ENCODE measurements at places on chromosomes 16 and 17. TPM values are rescaled to one million over a fixed set of nuclear protein-coding genes. Genes with fewer than 3 reads are reported as not detected.

KRT20 gene
- total RNA-seq = not detected

DNA sequence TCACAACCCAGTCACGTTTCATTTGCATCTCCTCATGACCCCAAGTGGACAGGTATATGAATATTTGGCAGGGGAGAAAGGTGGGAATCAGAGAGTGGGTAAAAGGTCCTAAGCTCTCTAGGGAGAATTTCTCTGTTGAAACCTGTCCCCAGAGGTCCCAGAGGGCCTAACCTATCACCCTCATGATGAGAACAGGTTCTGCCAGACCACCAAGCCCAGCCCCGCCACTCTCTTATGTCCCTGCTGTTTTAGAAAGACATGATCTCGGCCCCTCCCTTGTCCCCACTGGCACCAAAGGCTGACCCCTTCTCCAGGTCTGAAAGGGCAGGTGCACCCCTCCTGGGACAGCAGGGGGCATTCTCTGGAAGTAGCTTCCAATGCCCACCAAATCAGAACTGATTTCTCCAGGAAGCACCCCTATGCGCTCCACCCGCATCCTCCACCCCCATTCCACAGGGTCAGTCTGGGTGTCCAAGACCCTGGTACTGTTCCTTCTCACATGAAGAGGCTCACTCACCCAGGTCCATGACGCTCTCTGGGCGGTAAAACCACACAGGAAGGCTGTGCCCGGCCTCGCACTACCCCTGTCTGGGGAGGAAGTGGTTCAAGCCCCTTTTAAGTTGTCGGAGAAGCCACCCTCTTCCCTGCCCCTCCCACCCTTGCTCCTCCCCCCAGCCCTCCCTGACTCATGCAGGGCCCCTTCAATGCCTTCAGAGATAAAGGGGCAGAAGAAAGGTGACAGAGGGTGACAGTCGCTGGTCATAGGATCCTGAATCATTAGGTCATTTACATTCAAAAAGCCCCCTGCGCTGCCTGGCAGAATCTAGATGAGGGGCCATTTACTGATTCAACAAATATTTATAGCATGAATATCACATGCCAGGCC lies at the start of gene CCR7:
Gene CCR7, minus strand, starts transcription at position 590 of the 886 bp plus-strand sequence. Its CDS starts 63 bp downstream, at position 527.
- no peak for DNase-seq

- no peak for DNase-seq
Measured at GRCh38 chr16:60741810-60742209, 1294.4 kb downstream of the CDH8 start.

DNA sequence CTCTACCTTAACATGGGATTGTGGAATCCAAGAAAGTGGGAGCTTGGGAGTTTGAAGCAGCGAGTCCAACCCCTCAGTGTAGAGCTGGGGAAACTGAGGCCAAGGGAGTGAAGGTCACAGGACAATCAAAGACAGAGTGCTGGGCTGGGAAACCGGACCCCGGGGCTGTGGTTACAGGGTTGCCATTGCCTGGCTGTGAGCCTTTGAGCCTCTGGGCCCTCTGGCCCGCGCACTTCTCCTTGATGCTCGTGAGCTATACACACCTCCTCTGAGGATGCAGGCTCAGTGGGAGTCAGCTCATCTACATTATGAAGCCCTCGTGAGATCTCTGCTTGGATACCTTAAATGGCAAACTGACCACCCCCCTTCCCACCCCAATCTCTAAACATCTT lies 2.1 kb downstream of the ABCC3 start:
- DNase-seq = no peak

DNA sequence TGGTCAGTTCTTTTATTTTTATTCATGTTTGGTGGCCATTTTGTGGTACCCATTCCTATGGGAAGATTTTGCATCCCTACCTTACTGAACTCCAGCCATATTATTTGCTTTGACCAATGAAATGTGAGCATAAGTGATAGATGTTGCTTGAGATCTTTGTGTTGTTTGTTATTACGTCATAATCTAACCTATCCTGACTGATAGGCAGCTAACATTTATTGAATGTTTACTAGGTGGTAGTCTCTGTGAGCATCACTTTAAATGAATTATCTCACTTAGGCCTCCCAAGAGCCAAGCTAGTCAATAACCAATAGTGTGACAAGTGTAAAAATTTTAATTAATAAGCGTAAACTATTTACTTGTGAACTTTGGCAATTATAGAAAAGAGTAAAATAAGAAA lies 37.6 kb downstream of the VMP1 start:
- DNase-seq = no peak

AOC3 gene
- 0.31 TPM for total RNA-seq

DNA sequence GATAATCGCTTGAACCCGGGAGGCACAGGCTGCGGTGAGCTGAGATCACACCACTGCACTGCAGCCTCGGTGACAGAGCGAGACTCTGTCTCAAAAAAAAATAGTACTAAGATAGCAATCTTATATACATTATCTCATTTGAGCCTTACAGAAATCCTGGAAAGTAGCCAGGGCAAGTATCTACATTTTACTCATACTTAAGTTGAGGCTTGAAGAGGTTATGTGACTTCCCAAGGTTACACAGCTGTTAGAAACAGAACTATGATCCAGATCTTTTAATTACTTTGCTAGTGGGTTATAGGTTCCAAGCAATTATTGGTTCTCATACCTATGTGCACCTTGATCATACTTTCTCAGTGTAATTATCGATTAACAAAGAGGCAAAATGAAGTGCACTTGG lies 15.4 kb downstream of the C17orf78 start:
- no peak for DNase-seq

KRTAP1-5 gene
- not detected for total RNA-seq

DNA sequence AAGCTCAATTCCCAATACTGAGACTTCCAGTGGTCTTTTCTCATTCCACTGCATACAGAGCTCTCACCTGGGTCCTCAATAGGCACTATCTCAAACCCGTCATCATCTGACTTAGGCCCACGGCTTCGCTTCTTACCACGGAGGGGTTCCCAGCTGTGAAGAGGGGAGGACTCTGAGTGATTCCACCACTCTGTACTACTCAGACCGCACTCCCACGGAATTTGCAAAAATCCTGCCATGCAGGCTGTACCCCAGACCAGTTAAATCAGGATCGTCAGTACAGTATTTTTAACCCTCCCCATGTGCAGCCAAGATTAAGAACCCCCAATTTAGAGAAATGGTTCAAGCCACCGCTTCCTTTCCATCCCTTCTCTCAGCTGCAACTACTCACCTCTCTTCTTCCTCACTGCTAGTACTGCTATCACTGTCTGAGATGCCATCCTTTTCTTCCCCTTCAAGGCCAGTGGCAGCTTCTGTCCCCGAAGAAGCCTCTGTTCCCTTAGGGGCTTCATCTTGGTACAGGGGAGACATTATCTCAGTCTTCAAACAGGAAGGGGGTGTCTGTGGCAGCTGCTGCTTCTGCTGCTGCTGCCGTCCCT lies 6.2 kb upstream of the PSMC5 start:
- DNase-seq = no peak

DNA sequence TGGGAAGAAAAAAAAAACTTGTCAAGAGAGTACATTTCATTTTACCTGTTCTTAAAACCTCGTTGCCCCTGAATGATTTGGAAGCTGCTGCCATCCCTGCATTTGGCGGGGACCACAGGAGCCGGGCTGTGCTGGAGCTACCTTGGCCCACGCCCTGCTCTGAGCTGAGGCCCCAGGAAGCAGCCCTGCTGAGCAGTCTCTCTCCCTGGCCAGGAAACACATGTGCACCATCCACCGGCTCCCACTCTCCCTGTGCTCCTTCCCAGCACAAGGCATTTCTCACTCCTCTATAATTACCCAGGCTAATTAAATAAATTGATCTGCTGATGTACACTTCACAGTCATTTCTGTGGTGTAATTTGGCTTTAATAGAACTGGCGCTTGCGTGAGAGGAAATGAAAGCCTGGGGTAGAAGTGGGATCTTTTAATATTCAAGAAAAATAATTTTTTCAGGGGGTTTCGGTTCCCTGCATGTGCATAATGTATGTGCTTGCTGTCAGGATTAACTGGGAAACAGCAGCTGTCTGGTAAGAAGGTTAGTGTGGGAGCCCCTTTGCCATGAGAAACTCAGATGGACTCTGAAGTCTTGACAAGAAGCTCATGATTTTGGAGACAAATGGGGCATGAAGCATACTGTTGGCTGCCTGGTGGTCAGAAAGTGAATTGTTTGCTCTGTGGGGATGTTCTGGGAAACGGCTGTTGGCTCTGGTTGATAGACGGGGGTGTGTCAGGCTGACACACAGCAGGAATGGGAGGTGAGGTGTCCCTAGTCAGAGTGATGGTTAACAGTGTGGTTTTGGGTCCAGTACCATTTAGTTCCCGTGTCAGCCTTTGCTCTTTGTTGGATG lies 252.3 kb upstream of the EEF2KMT start:
- no peak for DNase-seq

GRCh38 chr17:77089124-77089490 lies 51.7 kb upstream of the SEC14L1 start:
- DNase-seq = no peak

TPSAB1 gene
- not detected for total RNA-seq

DNA sequence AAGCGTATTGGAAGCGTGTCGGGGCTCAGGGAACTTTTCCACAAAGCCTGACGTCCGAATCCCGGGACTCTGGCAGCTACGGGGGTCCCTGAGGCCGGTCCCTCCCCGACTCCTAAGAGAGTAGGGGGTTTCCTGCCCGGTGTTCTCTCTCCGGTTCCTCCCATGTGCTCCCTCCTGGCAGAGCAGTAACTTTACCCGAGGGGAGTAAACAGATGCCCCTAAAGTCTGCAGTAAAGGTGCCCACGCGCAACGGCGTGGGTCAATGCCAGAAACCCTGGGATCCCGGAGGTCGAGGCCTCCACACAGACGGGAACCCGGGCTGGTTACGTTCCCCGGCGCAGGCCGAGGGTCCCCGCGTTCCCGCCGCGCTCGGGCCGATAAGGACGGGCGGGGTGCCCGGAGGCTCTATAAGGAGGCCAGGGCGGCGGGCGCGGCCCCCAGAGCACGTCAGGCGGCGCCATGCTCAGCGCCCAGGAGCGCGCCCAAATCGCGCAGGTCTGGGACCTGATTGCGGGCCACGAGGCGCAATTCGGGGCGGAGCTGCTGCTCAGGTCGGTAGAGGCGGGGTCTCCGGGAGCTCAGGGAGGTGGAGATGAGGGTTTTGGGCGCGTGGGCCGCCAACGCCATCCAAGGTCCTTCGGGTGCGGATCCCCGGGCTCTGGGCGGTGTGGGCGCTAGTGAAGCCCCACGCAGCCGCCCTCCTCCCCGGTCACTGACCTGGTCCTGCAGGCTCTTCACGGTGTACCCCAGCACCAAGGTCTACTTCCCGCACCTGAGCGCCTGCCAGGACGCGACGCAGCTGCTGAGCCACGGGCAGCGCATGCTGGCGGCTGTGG lies at the start of gene HBM:
Gene HBM, plus strand, starts transcription at position 440 of the 836 bp plus-strand sequence. Its CDS starts 20 bp downstream, at position 460.
- no peak for DNase-seq

DNA sequence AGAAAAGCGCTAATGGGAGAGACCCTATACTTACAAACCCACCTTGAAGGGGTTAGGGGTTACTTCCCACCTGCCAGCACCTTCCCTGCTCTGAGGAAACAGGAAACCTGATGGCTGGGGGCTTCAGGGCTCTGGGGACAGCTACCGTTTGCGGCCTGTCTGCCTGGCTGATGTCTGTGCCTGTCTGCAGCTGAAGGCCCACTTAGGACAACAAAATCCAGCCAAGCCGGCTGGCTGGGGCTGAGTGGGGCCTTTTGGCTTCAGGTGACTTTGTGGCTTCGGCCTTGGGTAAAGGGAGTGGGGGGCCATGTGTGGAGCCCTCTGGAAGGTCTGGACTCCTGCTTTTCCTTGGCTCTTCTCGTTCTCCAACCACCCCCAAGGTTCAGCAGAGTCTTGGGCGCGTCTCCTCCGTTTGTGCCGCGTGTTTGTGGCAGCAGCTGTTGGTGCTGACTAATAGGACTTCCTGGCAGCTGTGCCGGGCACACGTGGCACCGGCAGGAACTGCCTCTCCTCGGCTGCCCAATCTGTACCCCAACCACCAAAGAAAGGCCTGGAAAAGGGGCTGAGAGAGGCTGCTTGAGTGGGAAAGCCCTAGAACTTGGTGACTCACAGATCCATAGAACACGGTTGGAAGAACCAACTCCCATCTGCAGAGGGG lies 186.7 kb downstream of the MSI2 start:
- DNase-seq = peak; percentile 70

DNA sequence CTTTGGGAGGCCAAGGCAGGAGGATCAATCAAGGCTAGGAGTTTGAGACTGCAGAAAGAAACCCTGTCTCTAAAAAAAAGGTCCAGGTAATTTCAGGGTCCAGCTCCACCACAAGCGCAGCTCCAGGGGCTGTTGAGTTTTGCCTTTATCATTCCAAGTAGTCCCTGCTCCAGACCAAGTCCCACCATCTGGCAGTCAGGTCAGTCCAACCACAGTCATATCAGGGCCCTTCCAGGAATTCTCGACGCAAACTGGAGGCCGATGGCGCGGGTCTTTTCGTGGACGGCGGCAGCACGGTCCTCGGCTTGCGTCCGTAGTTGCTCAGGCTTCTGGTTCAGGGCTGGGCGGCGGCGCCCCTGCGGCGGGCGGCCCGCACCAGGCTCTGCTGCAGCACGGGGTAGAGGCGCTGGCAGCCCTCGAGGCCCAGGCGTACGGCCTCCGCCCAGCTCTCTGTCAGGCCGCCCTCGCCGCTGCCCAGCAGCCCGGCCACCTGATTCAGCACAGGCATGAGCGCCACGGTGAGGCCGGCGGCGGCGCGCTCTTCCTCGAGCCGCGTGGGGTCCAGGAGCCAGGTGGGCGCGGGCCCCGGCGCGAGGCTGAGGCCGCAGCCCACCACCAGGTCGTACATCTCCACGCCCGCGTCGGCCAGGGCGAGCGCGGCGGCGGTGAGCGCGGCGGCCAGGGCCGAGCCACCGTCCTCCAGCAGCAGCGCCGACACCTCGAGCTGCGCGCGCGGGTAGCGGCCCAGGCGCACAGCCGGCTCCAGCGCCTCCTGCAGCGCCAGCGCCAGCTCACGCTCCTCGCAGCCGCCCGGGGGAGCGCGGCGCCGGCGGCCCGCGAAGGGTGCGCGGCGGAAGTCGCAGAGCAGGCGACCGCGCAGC lies 752 bp downstream of the EXOSC6 start:
- DNase-seq = peak; percentile 48

DNA sequence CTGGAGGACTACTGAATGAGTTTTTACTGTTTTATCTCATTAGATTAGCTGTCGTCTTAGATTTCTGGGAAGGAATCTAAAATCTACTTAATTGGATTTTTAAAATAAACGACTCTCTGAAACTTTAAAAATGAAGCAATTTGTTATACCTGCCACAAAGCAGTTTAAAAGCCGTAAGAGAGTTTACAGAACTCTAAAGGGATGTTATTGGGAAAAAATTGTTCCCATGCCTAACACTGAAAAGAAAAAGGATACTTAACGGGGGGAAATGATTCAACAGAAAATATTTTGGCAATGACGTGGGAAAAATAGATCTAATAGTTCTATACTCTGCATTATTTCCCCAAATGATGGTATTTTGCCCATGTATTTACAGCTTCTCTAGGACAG lies 27.0 kb downstream of the ARHGAP17 start:
- no peak for DNase-seq
